CD8-positive, alpha-beta memory T cell (primary cell): ENCODE measurements at places on chromosomes 1 and 21. TPM values are rescaled to one million over a fixed set of nuclear protein-coding genes. Genes with fewer than 3 reads are reported as not detected.
A peak's percentile ranks its signal among the peaks of the same experiment; 100 is the strongest.

- H3K27me3 ChIP-seq = no peaks in the 10 kb centered on the region
- peaks cover 11% of the 10 kb centered on the region for H3K36me3 ChIP-seq
- peaks cover 7% of the 10 kb centered on the region for H3K4me1 ChIP-seq
- H3K4me3 ChIP-seq = peak overlapping the region; percentile 49
- H3K27ac ChIP-seq = no peak overlapping the region
Measured at GRCh38 chr1:155254714-155255242, 505 bp downstream of the ENTREP3 start.

DNA sequence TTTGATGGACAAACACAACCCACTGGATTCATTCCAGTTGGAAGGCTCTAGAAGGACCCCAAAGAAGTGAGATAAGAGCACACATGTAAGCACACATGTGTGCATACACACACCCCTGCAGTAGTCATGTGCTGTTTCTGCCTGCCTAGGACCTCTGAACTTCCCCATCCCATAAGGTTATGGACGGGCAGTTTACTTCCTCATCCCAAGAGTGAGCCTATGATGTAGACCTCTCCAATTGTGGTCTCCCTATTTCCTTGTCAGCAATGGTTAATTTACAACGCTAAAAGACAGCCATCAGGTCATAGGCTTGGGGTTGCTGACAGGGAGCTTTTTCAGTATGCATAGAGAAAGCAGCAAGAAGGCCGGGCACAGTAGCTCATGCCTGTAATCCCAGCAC, 15.4 kb upstream of the ADAR start:
- H3K27me3 ChIP-seq = no peaks in the 10 kb centered on the region
- peaks cover 28% of the 10 kb centered on the region for H3K4me1 ChIP-seq
- H3K27ac ChIP-seq = no peak overlapping the region
- no peak for DNase-seq
- H3K36me3 ChIP-seq = no peaks in the 10 kb centered on the region

SIPA1L2 gene
- total RNA-seq = 12.2 TPM

DNA sequence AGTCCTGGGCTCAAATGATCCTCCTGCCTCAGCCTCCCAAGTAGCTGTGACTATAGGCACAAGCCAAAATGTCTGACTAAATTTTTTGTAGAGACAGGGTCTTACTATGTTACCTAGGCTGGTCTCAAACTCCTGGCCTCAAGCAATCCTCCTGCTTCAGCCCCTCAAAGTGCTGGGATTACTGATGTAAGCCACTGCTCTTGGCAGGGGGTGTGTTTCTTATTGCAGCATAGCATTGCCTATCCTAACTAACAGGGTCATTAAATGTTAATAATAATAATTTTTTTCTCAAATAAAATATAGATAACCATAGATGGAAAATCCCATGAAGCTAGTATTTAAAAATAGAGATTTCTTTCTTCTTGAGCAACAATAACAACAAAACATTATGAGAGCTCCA, 52.4 kb downstream of the EXO1 start:
- DNase-seq = no peak
- H3K36me3 ChIP-seq = no peaks in the 10 kb centered on the region
- H3K4me3 ChIP-seq = no peak overlapping the region
- H3K4me1 ChIP-seq = no peaks in the 10 kb centered on the region

GRCh38 chr1:36151845-36152203, 2.5 kb upstream of the TRAPPC3 start:
- H3K36me3 ChIP-seq = no peaks in the 10 kb centered on the region
- H3K4me3 ChIP-seq = peak overlapping the region; percentile 60
- DNase-seq = peak; percentile 65
- H3K27ac ChIP-seq = peak overlapping the region; percentile 87

DNA sequence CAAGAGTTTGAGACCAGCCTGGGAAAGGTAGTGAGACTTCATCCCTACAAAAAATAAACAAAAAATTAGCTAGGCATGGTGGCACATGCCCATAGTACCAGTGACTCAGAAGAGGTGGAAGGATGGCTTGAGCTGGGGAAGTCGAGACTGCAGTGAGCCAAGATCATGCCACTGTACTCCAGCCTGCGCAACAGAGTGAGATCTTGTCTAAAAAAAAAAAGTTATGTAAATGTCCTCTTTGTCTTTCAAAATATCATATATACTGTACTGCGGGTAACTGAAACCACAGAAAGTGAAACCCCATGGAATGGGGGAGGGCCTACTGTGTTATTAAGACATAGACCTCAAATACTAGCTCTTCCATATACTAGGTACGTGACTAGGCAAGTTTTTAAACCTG, 20.8 kb downstream of the ACADM start:
- H3K36me3 ChIP-seq = peaks cover 5% of the 10 kb centered on the region
- H3K4me1 ChIP-seq = no peaks in the 10 kb centered on the region
- no peak overlapping the region for H3K27ac ChIP-seq
- no peaks in the 10 kb centered on the region for H3K27me3 ChIP-seq
- DNase-seq = no peak

LCE2C gene
- total RNA-seq = not detected

DNA sequence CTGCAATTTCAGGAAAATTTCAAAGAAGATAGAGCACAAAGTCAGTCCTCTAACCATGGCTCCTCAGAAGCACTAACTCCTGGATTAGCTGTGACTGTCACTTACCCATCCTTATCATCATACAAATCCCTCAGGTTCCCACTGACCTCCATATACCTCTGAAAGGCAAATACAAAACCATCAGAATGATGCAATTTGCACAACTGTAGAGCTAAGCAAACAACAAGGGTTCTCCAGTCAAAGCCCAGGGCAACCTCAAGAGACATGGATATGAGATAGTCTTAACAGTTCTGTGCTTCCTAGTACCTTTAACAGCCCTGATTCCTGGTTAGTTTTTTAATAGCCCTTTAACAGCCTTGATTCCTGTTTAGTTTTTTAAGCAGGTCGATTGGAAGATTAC, 2.1 kb downstream of the SF3A3 start:
- H3K27ac ChIP-seq = no peak overlapping the region
- H3K27me3 ChIP-seq = no peaks in the 10 kb centered on the region
- H3K4me3 ChIP-seq = no peak overlapping the region
- H3K4me1 ChIP-seq = peaks cover 11% of the 10 kb centered on the region
- no peak for DNase-seq

DNA sequence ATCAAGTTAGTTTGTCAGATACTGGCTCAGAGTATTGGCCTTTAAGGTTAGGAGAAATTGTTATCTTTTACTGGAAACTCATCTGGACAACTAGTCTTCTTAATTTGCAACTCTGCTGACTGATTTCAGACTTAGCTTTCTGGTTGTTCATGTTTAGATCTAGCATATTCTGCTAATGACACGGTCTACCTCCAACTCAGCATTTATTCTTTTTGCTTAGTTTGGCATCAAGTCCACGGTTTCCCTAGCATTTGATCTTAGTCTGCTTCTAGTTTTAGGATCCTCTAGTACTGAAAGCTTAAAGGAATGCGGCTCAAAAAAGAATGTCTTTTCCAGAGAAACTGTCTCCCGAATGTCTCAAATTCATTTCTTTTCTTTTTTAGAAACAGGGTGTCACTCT, 75.6 kb upstream of the SLFNL1 start:
- no peak overlapping the region for H3K27ac ChIP-seq
- H3K4me3 ChIP-seq = no peak overlapping the region
- H3K27me3 ChIP-seq = no peaks in the 10 kb centered on the region
- no peaks in the 10 kb centered on the region for H3K4me1 ChIP-seq
- H3K36me3 ChIP-seq = no peaks in the 10 kb centered on the region
- DNase-seq = no peak

GRCh38 chr1:180424848-180425457, 77.4 kb downstream of the ACBD6 start:
- no peaks in the 10 kb centered on the region for H3K4me1 ChIP-seq
- DNase-seq = no peak
- H3K27ac ChIP-seq = no peak overlapping the region
- H3K27me3 ChIP-seq = no peaks in the 10 kb centered on the region
- H3K36me3 ChIP-seq = no peaks in the 10 kb centered on the region
- no peak overlapping the region for H3K4me3 ChIP-seq

MSH4 gene
- total RNA-seq = 0.58 TPM

TSPAN1 gene
- not detected for total RNA-seq

DNA sequence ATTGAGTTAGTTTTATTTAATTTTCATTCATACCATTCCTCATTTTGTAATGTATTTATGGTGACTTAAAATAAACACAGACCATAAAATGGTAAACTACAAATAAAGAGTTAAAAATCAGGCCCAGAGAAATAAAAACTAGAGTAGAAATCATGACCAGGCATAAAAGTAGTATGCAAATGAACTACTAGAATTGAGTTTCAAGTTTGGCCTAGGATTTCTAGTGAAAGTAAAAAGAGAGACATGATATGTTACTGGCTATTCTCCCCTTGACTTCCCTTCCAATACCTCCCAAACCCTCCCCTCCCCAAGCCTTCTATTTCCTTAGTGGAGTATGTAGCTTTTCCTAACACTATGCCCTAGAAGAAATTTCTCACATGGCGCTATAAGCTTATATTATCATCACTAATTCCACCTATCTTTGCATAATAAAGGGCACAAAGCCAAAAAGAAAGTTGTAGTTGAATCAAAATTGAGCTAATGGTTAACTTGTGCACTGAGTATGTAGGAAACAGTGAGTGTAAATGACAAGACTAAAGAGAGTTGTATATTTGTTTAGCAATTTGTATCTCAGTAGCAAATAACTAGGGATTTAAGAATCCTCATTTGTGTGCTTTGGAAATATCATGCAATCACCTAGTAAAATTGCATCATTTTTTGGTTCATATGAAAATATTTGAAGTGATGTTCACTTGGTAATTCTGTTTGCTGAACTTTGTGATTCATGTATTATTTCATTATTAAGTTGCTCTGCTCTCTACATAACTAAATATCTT, 29.7 kb upstream of the CDC14A start:
- no peak for DNase-seq
- H3K4me1 ChIP-seq = no peaks in the 10 kb centered on the region
- H3K27ac ChIP-seq = no peak overlapping the region
- H3K36me3 ChIP-seq = no peaks in the 10 kb centered on the region
- H3K4me3 ChIP-seq = no peak overlapping the region

DNA sequence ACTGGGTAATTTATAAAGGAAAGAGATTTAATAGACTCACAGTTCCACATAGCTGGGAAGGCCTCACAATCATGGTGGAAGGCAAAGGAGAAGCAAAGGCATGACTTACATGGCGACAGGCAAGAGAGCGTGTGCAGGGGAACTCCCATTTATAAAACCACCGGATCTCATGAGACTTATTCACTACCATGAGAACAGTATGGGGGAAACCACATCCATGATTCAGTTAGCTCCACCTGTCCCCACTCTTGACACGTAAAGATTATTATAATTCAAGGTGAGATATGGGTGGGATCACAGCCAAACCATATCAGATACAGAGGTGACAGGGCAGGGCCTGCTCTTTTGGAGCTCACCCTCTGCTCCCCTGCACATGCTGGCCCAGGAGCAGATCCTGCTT, 31.4 kb upstream of the TMEM61 start:
- H3K36me3 ChIP-seq = no peaks in the 10 kb centered on the region
- no peak for DNase-seq
- no peak overlapping the region for H3K4me3 ChIP-seq
- H3K4me1 ChIP-seq = no peaks in the 10 kb centered on the region
- no peak overlapping the region for H3K27ac ChIP-seq

DNA sequence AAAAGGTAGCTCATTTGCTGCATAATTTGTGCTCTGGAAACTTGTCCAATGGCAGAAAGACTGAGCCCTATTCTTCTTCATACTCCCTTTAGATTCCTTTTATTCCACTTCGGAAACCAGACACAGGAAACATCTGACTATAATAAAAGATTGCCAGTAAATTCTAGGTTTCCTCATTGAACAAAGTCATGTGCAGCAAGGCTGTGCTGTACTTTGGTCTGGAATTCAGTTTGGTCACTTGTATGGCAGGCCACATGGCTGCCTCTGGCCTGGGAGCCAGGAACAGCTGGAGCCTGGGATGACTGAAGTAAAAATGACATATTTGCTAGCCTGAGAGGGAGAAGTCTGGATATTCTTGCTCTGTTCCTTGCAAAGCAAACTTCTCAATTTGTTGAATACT, 79.6 kb downstream of the ST3GAL3 start:
- no peak overlapping the region for H3K4me3 ChIP-seq
- H3K36me3 ChIP-seq = no peaks in the 10 kb centered on the region
- H3K27ac ChIP-seq = no peak overlapping the region
- no peak for DNase-seq
- H3K4me1 ChIP-seq = peaks cover 14% of the 10 kb centered on the region
- H3K27me3 ChIP-seq = no peaks in the 10 kb centered on the region

GRCh38 chr21:41600961-41601572, 93.1 kb upstream of the TMPRSS2 start:
- no peak overlapping the region for H3K27ac ChIP-seq
- no peaks in the 10 kb centered on the region for H3K36me3 ChIP-seq
- H3K4me3 ChIP-seq = no peak overlapping the region
- no peak for DNase-seq
- no peaks in the 10 kb centered on the region for H3K4me1 ChIP-seq

GRCh38 chr21:43812139-43812821, 22.9 kb downstream of the RRP1 start:
- no peak for DNase-seq
- H3K4me3 ChIP-seq = no peak overlapping the region

DNA sequence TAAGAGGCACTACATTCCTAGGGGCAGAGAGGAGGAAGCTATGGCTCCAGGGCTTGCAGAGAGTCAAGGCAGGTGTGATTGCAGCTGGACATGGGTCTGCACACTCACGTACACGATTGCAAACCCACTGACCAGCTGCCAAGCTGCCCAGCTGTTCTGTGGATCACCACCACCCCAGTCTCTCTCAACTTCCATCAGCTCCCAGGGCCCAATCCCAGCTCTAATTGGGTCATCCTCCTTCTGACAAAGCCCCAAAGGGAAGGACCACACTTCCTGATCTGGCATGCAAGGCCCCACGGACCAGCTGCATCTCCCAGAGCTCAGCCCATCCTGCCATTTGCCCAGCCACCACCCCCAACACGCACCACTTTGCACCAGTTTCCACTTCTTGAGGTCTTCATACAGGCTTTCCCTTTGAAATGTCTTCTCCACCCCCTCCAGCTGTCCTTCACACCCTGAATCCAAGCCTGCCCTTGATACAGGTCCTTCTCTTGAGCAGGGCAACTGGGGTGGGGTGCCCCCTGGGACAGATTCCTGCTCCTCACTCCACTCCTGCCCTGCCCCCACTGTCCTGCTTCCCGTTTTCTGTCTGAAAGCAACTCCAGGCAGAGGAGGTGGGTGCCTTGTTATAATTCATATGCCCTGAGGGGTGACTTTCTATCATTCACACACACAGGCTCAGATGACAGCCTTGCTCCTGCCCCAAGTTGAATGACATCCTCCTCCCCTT, 179.4 kb upstream of the EDN2 start:
- DNase-seq = no peak
- peaks cover 49% of the 10 kb centered on the region for H3K4me1 ChIP-seq
- no peak overlapping the region for H3K27ac ChIP-seq
- no peaks in the 10 kb centered on the region for H3K36me3 ChIP-seq
- H3K4me3 ChIP-seq = no peak overlapping the region
